ENCODE measurements at places on chromosomes 3 and 15.

GRCh38 chr15:98690272-98690950, 42.1 kb downstream of the IGF1R start:
- DNase-seq = no peak

GRCh38 chr3:151615464-151615863, 118.3 kb upstream of the AADACL2 start:
- no peak for DNase-seq

DNA sequence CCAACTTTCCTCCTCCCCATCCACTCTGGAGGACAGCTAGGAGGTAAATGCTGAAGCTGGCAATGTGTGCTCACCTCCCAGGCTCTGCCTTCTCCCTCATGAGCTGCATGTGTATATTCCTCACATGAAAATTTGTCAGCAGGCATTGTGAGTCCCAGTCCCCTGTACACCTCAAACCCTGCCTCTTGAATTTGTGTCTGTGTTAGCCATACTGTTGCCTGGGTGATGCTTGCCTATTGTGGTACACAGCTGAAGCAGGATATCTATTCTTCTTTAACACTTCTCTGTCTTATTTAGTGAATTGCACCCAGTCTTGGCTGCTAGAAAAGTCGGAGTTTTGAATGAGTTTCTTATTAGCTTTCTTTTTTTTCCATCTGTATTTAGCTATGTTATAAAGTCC, 586.0 kb upstream of the TGFBR2 start:
- DNase-seq = no peak

- no peak for DNase-seq
These were observed 69.2 kb upstream of the COL6A5 start for GRCh38 chr3:130276203-130276803.

DNA sequence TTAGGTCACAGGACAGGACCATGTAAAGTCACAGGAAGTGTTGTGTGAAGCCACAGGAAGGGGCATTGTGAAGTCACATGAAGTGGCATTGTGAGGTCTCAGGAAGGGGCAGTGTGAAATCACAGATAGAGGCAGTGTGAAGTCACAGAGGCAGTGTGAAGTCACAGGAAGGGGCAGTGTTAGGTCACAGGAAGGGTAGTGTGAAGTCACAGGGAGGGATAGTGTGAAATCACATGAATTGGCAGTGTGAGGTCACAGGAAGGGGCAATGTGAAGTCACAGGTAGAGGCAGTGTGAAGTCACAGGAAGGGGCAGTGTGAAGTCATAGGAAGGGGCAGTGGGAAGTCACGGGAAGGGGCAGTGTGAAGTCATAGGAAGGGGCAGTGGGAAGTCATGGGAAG, 37.9 kb downstream of the GASK1A start:
- no peak for DNase-seq

DNA sequence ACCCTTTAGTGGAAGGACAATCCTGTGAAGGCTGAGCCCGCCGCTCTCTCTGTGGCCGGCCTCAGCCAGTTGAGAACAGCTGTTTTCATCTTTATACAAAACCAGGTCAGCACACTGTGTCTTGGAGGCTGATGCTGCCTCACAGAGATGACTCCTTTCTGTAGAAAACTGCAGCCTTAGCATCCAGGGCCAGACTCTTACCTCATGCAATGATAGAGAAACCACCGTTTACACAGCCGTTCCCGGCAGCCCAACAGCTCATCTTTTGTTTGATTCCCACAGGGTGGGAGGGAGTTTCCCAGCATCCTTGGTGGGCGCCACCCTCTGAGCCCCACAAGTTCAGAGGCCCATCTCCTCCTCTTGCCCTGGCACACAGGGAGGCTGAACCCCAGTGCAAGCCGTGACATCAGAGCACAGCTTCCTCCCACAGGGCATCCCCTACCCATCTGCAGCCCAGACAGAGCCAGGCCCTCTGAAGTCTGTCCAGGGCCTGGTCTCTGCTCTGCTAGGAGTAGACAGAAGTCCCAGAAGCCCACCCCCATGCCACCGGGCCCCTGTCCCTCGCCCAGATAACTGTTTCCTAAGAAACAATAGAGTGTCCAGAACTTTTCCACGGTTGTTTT, 105.0 kb downstream of the LRRK1 start:
- DNase-seq = no peak

DNA sequence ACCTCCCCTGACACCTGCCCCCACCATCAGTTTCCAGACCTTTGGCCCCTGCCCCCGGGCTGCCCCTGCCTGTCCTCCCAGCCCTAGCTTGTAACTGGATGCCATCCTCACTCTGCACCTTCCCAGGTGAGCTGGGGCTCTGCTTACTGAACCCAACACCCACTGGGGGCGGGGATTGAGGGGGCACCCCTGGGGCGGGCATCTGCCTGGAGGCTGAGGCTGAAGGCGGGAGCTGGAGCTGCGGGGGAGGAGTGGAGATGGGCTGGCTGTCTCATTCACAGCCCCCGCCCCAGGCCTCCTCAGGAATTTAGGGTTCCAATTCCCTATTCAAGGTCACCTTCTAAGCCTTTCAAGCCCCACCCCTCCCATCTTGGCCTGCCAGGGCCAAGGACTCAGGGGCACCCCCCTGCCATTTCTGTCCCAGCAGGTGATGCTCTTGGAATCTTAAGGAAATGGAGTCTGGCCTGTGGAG, 17.7 kb downstream of the PIF1 start:
- no peak for DNase-seq

DNA sequence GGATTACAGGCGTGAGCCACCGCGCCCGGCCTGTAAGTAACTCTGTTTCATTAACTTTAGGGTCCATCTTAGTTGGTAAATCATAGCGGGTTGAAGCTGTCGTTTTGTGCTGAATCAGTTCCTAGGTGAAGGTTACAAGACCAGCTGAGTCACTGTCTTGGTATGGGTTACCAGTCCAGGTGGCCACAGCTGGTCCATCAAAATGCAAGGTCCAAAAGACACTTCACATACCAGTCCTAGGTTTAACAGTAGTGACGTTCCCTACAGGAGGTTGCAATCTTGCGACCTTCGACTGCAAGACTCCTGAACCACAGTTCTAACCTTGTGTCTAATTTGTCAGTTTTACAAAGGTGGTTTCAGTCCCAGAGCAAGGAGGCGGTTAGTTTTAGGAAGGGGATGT, 160.1 kb upstream of the ATP10A start:
- DNase-seq = no peak

- no peak for DNase-seq
These were observed 158.2 kb upstream of the ABI3BP start for GRCh38 chr3:101151286-101151913.

- no peak for DNase-seq
These were observed 14.2 kb downstream of the GRIP2 start for GRCh38 chr3:14525685-14526631.

DNA sequence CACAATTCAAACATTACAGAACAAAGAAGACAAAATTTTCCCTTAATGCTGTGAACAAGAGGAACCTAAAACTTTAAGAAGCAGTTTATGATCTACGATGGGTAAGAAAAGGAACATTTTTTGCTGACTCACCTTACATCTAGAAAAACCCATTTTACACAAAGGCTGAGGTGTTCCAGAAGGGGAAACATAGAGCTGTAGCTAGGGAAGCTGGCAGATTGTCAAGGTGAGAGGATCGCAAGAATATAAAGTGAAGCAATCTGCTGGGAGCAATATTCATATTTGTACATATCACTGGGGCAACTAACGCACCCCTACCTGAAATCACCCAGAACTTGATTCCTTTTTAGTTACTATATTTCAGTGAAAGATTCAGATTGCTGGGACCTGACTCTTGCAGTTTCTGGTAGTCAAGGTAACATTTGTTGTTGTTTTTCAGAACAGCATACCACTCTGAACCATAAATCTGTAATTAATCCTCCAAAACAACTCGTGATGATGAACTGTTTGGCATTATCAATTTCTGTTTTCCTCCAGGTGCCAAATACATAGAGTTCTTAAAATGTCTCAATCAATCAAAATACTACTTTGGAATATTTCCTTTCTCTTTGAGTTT, 184.1 kb upstream of the LRRC3B start:
- DNase-seq = no peak

DNA sequence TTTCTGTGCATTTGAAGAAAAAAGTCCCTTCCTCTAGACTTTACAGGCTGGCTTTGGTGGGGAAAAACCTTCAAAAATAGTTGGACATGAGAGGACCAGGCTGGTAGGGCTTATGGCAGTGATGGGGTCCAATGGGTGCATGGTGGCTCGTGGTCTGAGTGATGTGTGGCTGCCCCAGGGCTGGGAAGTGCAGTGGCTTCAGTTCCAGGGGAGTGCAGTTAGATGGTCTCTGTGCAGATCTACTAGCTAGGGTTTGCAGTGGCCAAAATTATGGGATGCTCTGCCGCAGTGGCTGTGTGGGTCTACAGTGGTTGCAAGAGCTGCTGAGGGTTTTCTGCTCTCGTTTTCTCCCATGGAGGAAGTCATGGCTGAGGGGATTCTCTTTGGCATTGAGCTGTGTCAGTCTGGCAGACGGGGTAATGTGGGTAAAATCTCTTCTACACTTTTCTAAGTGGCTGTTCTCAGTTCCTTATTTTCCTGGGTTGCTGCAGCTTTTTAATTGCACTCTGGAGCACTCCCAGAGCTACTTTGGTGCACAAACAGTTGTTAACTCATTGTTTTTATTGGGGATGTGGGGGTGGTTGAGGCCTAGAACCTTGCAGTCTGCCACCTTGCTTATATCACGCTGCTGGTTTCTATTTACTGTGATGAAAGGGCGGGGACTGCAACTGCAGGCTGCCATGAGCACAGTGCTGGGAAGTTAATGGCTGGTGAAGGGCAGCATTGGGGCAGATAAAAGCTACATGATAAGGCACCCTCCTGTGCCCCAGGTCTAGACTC, 1324.6 kb downstream of the NSUN3 start:
- DNase-seq = no peak

DNA sequence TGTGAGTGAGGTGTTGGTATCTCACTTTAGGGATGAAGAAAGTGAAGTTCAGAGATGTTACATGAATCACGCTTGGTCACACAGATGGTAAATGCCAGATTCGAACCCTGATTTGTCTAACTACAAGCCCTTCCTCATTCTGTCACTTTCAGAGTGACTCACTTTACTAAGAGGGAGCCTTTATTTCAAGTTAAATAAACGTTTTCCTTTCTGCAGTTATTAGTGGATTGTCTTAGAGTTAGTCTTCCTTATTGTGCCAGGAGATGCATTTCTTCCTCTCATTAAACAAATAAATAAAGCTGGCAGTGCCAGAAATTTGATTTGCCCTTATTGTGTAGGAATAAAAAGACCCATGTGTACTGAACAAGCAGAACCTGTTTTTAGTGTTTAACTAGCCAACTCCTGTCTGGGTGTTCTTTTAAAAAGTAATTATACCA, 162.5 kb downstream of the AKAP13 start:
- no peak for DNase-seq

DNA sequence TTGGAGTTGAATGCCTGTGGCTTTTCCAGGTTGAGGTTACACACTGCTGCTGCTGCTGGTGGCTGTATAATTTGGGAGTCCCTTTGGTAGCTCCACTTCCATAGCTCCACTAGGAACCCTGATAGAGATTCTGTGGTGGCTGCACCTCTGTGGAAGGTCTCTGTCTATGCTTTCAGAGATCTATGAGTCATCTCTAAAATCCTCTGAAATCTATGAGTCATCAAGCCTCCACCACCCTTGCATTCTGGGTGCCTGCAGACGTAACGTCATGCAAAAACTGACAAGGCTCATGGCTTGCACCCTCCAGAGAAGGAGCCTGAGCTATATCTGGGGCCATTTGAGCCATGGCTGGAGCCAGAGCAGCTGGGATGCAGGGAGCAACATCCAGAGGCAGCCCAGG, 1037.0 kb upstream of the CFAP20DC start:
- DNase-seq = peak; percentile 25

DNA sequence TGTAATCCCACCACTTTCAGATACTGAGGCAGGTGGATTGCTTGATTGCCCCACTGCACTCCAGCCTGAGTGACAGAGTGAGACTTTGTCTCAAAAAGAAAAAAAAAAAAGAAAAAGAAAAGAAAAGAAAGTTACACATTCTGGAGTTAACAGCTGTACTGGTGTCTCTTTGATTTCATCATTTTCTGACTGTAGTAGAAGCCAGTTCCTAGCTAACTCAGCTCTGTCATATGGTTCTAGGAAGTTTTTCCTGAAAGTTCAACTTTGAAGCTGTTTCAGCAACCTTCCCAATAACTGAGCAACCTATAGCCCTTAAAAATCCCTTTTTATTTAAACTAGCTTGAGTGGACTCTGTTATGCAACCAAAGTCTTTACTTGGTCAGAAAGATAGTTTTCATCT, 104.6 kb upstream of the STRIT1 start:
- DNase-seq = no peak
